ENCODE measurements at places on chromosomes 7 and 10.

GRCh38 chr10:36465604-36466379 is 659.6 kb upstream of the ANKRD30A start:
- no peak overlapping the region for H3K4me3 ChIP-seq
- H3K4me1 ChIP-seq = no peaks in the 10 kb centered on the region
- no peaks in the 10 kb centered on the region for H3K27me3 ChIP-seq
- no peak for DNase-seq
- H3K27ac ChIP-seq = no peak overlapping the region
- no peaks in the 10 kb centered on the region for H3K36me3 ChIP-seq

GRCh38 chr7:156504687-156505545 is 135.7 kb upstream of the RNF32 start:
- no peak for DNase-seq
- H3K4me1 ChIP-seq = no peaks in the 10 kb centered on the region
- H3K36me3 ChIP-seq = no peaks in the 10 kb centered on the region
- H3K4me3 ChIP-seq = no peak overlapping the region
- peaks cover 7% of the 10 kb centered on the region for H3K27me3 ChIP-seq

GRCh38 chr7:42192066-42192465 is 44.9 kb downstream of the GLI3 start:
- H3K36me3 ChIP-seq = no peaks in the 10 kb centered on the region
- no peaks in the 10 kb centered on the region for H3K27me3 ChIP-seq
- H3K4me1 ChIP-seq = peaks cover 4% of the 10 kb centered on the region
- no peak for DNase-seq
- no peak overlapping the region for H3K27ac ChIP-seq

DNA sequence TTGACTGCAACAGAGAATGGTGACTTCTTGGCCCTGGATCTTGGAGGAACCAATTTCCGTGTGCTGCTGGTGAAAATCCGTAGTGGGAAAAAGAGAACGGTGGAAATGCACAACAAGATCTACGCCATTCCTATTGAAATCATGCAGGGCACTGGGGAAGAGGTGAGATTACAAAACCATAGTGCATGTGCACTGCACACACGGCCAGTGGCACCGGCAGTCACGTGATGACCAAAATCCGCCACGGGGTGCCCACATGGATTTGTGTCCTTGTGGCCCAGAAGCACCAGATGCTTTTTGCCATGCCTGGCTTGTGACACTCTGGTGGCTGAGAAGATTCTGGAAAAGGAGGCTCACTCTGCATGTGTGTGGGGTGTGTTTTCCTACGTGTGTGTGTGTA is 32.4 kb downstream of the TACR2 start:
- peaks cover 7% of the 10 kb centered on the region for H3K36me3 ChIP-seq
- DNase-seq = no peak
- no peak overlapping the region for H3K27ac ChIP-seq
- peaks cover 7% of the 10 kb centered on the region for H3K4me1 ChIP-seq
- no peaks in the 10 kb centered on the region for H3K27me3 ChIP-seq
- no peak overlapping the region for H3K4me3 ChIP-seq

- H3K4me3 ChIP-seq = no peak overlapping the region
- peak overlapping the region; percentile 66 for H3K27ac ChIP-seq
- no peaks in the 10 kb centered on the region for H3K4me1 ChIP-seq
Measured at GRCh38 chr10:12165036-12165435, 30.7 kb downstream of the NUDT5 start.

GRCh38 chr10:116169782-116170445 is 103.1 kb downstream of the GFRA1 start:
- no peaks in the 10 kb centered on the region for H3K4me1 ChIP-seq
- DNase-seq = no peak
- H3K27me3 ChIP-seq = no peaks in the 10 kb centered on the region
- no peak overlapping the region for H3K4me3 ChIP-seq
- no peaks in the 10 kb centered on the region for H3K36me3 ChIP-seq

DNA sequence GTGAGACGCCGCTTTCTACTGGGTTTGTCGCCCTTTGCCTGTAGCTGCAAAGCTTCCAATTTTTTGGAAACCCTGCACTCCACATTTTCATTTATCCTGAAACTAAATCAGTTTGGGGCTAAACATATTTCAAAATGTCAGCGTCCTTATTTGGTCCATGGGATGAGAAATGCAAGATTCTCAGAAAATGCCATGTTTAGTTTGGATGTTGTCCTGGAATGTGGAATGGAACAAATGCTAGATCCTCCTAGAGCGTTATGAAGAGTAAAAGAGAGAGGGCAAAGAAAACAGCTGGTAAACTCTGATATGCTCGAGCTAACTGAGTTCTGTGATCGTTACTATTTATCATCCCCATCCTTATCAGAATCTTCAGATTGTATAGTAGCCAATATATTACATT is 236.9 kb downstream of the KLF6 start:
- DNase-seq = no peak
- no peak overlapping the region for H3K27ac ChIP-seq
- peaks cover 4% of the 10 kb centered on the region for H3K27me3 ChIP-seq
- no peak overlapping the region for H3K4me3 ChIP-seq
- H3K4me1 ChIP-seq = peaks cover 3% of the 10 kb centered on the region
- H3K36me3 ChIP-seq = no peaks in the 10 kb centered on the region

Measured in T-helper 17 cell (primary cell).